T47D (cell line): ENCODE measurements at places on chromosomes 16 and 17.

DNA sequence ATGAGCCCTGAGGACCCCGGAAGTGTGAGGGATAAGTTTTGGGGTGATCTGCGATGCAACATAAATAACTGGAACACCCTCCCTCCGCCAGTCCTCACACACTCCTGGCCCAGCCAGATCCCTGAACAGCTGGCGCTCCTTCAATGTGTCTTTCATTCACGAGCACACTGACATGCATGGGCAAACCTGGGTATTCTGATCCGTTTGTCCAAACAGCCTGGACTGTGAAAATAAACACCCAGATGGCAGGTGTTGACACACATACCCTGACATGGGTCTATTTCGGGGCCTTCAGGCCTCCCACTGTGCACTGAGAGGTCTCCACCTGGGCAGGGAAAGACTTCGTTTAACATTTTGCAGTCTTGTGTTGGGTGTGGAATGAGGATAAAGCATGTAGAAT lies 3.0 kb upstream of the CPNE2 start:
- no peak for DNase-seq

DNA sequence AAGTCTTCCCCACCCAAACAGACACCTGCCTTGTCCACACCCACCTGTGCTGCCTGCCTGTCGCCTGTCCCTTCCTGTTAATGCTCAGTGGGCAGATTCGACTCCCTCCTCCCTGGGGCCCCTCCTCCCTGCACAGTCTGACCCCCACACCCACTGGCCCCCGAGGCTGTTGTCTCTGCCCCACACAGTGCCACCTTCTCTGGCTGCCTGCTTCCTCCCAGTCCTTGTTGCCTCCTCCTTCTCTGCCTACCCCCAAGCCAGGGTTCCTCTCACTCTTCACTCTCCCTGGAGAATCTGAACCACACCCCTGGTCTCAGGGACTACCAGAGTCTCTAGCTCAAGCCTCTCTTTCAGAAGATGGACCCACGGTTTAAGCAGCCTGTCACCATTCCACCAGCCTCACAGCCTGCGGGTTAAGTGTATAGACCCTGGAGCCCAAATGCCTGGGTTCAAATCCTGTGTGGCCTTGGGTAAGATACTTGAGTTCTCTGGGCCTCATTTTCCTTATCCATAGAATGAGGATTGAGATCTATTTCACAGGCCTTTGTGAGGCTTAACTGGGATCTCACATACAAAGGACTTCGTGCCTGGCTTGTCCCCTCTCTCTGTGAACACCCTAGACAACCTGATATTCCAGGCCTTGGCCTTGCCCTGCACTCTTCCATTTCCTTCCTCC lies 3.8 kb upstream of the ARHGAP23 start:
- DNase-seq: no peak

- no peak for DNase-seq
Observed at GRCh38 chr17:8041979-8042378, 3.1 kb downstream of the ALOX15B start.

DNA sequence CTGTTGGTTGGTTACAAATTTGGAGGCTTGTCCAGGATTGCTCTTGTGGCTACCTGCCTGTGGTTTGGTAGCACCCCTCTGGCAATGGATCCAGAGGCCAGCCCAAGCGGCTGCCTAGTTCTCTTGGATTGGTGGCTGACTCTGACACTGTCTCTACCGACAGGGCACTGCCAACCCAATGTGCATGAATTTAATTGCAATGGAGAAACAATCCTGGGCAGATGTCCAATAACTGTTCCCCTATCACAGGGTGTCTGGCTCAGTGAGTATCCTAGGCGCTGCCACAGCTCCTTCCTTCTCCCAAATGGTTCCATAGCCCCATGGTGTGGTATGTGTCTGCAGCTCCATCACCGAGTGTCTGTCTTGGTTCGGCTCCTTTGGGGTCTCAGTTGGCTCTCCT lies 19.5 kb downstream of the N4BP1 start:
- DNase-seq: no peak

- DNase-seq: no peak
Observed at GRCh38 chr17:72702136-72702735, 390.3 kb downstream of the SLC39A11 start.

DNA sequence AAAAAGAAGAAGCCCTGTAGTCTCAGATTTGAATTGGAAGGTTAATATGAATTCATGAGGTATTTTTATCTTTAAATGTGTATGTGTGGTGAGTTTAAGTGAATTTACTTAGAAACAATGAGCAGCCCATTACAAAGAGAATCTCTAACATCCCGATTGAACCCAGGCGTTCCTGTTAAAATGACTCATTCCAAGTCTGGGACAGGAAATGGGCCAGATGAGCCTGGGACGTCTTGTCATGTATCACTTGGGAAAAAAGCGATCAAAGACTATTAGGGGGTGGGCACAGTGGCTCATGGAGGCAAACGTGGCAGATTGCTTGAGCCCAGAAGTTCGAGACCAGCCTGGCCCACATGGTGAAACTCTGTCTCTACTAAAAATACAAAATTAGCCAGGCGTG lies 81.6 kb downstream of the SEC14L1 start:
- DNase-seq: no peak

DNA sequence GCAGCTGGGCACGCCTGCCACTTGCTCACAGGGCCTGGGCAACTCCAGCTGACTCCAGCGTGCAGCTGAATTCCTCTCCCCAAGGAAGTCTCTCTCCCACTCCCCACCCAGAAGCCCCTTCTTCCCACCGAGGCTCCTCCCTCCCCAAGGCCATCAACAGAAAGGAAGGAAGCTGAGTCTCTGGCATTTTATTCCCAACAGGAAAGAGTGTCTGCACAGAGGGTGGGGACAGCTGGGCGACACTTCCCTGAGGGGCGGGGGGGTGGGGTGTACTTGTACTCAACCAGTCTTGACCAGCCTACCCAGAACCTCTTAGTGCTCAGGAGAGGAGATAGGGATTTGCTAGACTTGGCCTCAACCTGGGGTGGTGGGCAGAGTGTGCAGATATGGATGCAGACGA lies at the start of gene EXOC3L1:
EXOC3L1 (minus strand) TSS at position 96 of the 400 bp plus-strand sequence. CDS start 460 bp downstream, outside the sequence.
- no peak for DNase-seq

DNA sequence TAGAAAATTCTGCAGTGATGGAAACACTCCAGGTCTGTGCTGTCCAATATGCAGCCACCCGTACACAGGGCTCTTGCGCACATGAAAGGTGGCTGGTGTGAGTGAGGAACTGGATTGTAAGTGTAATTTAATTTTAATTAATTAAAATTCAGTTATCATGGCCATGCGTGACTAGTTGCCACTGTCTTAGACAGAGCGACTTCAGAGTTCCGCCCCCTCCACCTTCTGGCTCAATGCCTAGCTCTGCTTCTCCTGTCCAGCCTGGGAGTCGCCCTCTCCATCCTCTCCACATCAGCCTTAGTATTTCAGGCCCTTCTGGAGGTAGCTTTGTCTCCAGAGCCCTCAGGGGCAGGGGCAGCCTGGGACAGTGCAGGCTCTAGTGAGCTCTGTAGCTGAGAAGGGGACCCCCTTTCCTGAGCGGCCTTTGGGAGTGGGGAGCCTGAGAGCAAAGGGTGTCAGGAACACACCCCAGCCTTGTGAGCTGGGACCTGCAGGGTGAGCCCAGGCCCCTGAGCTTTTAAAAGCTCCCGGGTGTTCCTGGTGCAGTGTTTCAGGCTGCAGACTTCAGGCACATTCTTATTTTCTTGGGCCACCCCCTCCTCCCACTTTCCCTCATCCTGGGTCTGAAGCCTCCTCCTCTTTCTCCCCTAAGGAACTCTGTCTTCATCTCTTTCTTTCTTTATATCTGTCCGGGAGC lies 99.4 kb downstream of the IRF8 start:
- DNase-seq: no peak

DNA sequence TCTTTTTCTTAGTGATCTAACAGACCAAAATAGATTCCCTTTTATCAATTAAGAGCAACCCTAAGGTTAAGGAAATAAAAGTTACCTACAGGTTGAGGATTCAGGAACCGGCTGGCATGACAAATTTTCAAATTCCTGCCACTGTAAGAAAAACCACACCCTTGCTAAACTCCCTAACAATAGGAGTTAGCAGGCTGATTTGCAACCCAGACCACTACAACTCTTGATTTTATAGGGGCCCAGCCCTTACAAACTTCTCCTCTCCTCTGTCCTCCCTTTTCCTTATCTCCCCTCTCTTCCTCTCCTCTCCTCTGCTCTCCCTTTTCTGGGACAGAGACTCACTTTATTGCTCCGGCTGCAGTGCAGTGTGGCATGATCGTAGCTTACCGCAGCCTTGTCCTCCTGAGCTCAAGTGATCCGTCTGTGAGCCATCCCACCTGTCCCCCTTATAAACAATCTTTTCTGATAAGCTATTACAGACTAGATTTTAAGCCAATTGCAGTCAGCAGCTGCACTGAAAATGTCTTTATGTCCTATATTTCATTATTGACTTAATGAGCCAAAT lies 418.9 kb downstream of the CDH8 start:
- no peak for DNase-seq

DNA sequence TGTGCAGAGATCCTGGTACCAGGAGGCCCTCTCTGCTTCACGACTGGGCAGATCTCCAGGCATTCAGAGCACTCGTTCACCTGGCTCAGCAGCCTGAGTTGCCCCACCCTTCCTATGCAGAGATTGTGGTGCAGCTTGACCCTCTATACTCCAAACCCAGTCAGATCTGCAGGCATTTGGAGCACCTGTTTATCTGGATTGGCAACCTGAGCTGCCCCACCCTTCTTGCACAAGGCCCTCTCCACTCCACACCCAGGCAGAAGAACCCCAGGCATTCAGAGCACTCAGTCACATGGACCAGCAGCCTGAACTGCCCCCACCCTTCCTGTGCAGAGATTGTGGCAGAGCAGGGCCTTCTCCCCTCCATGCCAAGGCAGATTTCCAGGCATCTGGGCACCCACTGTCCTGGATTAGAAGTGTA lies 88.4 kb upstream of the CDH5 start:
- no peak for DNase-seq

DNA sequence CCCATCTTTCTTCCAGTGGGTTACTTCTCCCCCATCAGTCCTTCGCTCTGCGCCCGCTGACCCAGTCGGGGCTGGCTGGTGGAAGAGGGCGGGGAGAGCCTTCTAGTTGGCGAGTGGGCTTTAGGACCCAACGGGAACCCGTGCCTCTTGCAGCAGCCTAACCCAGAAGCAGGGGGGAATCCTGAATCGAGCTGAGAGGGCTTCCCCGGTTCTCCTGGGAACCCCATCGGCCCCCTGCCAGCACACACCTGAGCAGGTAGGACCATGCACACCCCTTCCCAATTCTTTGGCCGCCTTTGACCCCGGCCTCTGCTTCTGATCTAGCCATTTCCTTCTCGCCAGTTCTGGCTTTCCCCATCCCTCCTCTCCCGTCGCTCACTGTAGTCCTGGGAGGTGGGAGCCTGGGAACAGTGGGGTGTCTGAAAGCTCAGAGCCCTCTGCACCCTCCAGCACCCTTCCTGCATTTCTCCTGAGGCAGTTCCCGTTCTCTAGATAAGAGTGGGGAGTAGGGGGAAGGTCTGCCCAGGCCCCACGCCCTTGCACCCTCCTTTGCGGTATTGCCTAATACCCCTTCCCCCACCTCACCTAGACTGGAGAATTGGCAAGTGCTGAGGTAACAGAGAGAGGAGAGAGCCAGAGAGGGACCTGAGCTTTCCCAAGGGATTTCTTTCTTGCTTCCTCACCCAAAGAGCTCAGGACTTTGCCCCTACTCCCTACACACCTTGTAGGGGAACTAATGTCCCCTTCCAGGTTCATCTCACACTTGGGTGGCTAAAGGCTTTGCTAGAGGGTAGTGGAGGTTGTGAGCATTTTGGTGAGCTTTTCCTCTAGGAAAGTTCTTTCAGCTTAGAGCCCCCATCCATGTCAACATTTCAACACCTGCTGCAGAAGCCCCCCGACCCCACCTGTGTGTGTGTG lies at the start of gene RARA:
RARA (plus strand) TSS at position 150 of the 918 bp plus-strand sequence. CDS start 22,039 bp downstream, outside the sequence.
- DNase-seq: no peak

DNA sequence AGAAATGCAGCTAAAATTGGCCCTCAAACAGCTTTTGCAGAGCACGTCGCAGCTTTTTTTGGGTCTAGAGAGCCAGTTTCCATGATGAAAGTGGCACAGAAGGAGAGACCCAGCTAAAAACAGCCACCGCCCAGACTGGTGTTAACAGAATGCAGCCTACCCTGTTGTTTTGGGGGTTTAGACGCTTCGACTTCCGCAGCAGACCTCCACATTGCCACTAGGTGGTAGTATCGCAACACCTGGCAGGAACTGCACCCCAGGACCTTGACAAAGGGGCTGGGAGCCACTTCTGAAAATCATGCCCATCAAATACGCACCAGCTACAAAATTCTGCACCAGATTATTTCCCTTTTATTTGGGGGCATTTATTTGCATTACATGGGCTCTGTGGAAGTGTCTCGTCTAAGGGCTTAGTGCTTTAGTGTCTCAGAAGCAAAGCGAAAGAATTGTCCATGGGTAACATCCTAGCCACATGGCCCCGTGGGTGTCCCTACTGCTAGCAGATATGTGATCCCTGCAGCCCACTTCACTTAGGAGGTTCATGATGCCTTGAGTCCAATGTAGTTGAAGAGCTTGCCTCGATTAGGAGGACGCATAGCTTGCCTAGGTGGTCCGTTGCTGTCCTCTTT lies 167.1 kb downstream of the HAPSTR1 start:
- peak; percentile 54 for DNase-seq

DNA sequence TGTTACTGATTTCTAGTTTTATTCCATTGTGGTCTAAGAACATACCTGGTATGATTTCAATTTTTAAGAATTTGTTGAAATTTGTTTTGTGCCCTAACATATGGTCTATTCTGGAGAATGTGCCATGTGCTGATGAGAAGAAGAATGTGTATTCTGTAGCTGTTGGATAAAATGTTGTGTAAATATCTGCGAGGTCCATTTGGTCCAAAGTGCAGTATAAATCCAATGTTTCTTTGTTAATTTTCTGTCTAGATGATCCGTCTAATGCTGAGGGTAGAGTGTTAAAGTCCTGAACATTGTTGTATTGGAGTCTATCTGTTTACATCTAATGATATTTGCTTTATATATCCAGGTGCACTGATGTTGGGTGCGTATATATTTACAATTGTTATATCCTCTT lies 9.9 kb downstream of the ACSM3 start:
- DNase-seq: no peak

- DNase-seq: no peak
Observed at GRCh38 chr16:19583665-19584300, 28.3 kb downstream of the VPS35L start.

DNA sequence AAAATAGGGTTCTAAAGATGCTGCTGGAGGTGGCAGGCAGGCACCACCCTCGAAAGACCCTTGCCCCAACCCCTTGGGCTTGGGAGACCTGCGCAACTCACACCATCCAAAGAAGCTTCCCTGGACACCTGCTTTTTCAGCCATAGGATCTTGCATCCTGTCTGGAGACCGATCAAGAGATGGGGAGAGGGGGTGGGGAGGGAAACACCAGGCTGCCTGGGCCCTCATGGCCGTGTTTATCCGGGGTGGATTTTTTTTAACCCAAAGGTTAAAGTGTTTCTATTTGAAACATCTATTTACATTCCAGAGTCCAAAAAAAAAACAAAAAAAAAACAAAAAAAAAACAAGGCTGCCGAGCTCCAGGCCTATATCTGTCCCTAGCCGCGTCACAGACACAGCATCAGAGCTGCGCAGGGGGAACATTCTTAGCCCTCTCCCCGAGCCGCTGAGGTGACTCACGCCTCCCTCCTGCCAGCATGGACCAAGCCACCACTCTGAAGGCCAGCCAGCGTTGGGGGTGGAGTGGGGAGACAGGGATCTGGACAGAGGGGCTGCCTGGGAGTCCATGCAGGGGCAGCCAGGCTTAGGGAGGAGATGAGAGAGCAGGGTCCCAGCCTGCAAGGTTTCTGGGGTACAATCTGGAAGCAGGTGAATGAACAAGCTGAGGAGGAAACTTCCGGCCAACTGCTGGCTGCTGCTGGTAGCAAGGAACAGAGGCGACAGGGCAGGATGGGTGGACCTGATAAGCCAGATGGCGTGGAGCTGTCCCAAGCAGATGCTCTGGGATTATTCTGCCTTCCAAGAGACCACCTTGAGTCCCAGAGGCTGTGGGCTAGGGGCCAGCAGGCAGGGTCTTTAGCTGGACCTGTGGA lies 14.8 kb downstream of the HDAC5 start:
- no peak for DNase-seq
